ENCODE measurements at places on chromosomes 3 and 15. TPM values are rescaled to one million over a fixed set of nuclear protein-coding genes. Genes with fewer than 3 reads are reported as not detected.

The HEG1 gene
- total RNA-seq = 24.5 TPM

The FAM227B gene
- total RNA-seq = 6.0 TPM

The FETUB gene
- total RNA-seq = not detected

The CCDC13 gene
- total RNA-seq = 0.29 TPM

The CCR8 gene
- total RNA-seq = 0.56 TPM

The RLBP1 gene
- total RNA-seq = not detected

The NPAP1 gene
- total RNA-seq = not detected

The CCDC191 gene
- total RNA-seq = 1.7 TPM

The LIPH gene
- total RNA-seq = not detected

The DLEC1 gene
- 0.20 TPM for total RNA-seq
